ENCODE measurements at places on chromosomes 7 and 10.

GRCh38 chr7:3002631-3003030 lies 41.0 kb downstream of the CARD11 start:
- DNase-seq: no peak

- DNase-seq: no peak
Measured at GRCh38 chr7:132475037-132475668, 101.1 kb downstream of the PLXNA4 start.

DNA sequence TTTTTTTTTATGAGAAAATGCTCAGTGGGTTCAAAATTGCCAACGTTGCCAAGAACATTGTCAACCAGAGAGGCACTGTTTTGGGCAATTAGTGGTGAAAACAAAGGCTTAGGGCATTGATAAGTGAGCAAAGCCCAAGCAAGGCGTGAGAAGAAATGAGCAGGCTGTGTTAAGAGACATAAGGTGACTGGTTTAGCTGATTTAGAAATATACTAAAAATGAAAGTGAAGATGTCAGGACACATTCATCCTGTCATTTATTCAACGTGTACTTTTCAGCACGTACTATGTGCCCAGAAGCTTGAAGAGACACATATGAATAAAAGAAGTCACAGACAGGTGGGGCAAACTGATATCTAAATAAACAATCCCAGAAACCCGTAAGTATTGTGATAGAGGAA lies 31.8 kb downstream of the AOAH start:
- DNase-seq: no peak

DNA sequence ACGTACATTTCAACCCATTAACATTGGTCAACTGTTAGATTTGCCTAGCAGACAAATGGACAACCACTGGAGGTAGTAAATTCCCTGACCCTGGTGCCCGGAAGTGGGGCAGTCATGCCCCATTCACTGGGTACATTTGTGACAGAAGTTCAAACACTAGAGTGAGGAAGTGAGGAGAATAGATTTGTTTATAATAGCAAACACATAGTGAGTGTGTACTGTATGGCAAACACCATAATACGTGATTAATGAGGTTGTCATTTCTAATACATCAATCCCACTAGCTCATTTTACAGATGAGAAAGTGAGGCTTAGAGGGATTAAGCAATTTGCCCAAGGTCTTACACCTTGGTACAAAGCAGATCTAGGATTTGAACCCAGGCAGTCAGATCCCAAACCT lies 181.9 kb upstream of the MKLN1 start:
- no peak for DNase-seq

DNA sequence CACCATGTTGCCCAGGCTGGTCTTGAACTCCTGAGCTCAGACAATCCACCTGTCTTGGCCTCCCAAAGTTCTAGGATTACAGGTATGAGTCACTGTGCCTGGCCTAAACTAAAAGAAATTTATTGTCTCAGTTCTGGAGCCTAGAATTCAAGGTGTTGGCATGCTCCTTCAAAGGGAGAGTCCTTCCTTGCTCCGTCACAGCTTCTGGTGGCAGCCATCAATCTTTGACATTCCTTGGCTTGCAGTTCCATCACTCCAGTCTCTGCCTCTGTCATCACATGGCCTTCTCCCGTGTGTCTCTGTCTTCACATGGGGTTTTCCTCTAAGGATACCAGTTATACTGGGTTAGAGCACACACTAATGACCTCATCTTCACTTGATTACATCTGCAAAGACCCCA lies 55.5 kb downstream of the DNAJC12 start:
- no peak for DNase-seq

DNA sequence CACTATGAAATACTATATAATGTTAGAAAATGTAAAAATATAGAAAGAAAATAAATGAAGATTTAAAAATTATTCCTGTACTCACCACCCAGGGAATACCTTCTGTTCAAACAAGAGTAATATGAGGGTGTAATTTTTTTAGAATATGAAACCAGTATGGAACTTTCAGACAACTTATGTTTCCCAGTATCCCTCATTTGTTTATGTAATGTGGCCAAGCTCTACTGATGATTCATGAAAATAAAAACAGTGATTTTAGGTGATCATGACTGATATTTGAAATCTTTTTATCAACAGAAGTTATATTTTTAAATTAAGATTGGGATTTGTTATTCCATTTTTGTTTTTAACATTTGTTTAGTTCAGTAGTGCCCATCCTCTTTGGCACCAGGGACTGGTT lies 18.8 kb downstream of the SLK start:
- no peak for DNase-seq

DNA sequence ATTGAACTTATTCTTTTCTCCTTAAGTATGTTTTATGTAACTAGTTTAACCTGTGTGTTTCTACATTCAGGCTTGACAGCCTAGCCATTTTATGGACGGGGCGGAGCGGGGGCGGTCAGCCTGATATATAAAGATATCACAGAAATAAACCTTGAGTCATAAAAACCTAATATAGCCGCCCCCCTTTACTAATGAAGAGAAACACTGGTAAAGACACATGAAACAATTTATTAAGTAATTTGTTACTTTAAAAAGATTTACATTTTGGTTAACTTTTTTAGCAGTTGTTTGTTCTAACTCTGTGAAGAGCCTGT lies 84.0 kb downstream of the MAPK8 start:
- no peak for DNase-seq

GRCh38 chr10:113187063-113187777 lies 237.2 kb downstream of the TCF7L2 start:
- DNase-seq: no peak

DNA sequence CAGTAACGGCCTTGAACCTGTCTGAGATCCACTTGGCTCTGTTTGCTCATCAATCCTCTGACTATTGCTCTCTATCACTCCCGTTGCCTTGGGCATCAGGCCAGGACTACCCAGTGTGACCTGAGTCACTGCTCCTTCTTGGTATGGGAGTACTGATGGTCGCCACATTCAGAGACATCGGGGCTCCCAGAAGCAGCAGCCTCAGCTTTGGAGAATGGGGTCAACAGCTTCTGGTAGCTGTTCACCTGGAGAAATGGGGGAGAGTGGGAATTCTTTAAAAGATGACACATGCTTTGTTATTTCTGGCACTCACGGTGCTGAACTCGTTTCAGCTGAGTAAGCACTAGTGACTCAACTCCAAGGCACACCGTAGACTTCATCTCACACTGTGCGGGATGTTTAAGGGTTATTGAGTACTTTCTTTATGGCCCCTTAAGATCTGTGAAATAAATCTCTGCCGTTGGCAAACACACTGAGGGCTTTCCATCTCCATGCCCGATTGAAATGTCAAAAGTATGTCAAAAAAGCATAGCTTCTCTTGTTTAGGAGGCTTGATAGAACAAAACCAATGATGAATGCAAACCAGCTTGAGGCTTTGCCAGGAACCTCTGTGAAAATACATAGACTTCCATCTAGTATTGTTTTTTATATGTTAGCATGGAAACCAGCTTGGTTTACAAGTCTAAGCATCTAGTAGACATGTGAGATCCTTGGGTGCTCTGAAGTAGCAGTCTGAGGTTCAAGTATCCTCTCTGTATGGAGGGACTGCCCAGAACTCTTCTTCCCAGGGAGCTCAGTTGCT lies 333.1 kb downstream of the CXCL12 start:
- DNase-seq: no peak

GRCh38 chr7:5218564-5219360 lies 28.7 kb downstream of the WIPI2 start:
- DNase-seq: no peak

- no peak for DNase-seq
Measured at GRCh38 chr10:21526188-21526859, 842 bp upstream of the SKIDA1 start.

DNA sequence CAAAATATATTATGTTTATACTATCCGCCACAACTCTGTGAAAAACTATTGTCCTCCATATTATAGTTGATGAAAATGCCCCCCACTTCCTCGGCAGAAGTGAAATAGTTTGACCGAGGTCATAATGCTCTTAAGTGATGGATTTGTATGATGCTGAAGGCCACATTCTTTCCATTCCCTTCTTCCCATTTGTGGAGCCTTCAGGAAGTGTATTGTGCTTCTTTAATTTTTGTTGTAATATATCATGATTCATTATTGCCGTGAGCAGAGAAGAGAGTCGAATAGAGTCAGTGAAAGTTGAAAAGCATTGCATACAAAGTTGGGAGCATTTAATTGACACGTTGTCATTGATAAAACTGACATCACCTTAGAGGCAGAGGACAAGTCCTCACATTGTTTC lies 460.3 kb downstream of the SUGCT start:
- DNase-seq: no peak
